ENCODE measurements at places on chromosomes 11 and 22.

GRCh38 chr22:33194529-33195077 is 136.4 kb upstream of the SYN3 start:
- DNase-seq, result no peak

DNA sequence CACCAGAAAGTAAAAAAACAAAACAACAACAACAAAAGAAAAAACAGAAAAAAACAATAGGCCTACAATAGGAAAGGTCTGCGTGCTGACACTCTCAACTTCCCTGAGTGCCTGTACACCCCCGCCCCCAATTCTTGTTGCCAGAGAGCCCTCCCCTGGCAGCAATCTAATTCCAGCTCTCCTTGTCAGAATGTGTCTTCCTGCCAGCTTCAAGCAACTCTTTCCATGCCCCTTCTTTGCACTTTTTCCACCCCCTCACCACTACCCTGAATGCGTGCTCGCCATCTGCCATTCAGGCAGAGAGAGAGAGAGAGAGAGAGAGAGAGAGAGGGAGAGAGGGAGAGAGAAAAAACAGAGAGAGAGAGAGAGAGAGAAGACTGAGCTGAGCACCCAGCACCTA is 245.0 kb downstream of the KIRREL3 start:
- no peak for DNase-seq

- DNase-seq, result no peak
Measured at GRCh38 chr11:118565051-118565450, 680 bp downstream of the IFT46 start.

GRCh38 chr11:129375751-129376657 is at the start of gene BARX2:
TSS of gene BARX2 (plus strand) at chr11:129375848. CDS start at chr11:129376036, 188 bp downstream.
- no peak for DNase-seq

- DNase-seq, result no peak
Measured at GRCh38 chr11:93517041-93517440, 26.1 kb downstream of the SMCO4 start.

DNA sequence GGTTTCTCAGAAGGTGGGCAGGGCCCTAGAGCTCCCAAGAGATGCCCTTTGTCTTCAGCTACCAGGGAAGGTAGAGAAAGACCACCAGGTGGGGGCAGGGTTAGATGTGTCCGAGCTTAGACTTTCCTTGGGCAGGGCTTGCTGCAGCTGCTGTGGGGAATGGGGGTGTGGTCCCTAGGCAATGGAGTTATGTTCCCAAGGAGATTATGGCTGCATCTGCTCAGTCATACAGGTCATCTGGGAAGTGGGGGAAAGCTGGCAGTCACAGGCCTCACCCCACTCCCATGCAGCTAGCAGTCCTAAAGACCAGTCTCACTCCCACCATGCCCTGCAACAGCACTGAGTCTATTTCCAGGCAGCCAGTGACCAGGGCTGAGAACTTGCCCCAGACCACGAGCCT is 29.5 kb downstream of the MMP27 start:
- no peak for DNase-seq

GRCh38 chr22:19957445-19957844 is 15.8 kb upstream of the TXNRD2 start:
- DNase-seq, result no peak

DNA sequence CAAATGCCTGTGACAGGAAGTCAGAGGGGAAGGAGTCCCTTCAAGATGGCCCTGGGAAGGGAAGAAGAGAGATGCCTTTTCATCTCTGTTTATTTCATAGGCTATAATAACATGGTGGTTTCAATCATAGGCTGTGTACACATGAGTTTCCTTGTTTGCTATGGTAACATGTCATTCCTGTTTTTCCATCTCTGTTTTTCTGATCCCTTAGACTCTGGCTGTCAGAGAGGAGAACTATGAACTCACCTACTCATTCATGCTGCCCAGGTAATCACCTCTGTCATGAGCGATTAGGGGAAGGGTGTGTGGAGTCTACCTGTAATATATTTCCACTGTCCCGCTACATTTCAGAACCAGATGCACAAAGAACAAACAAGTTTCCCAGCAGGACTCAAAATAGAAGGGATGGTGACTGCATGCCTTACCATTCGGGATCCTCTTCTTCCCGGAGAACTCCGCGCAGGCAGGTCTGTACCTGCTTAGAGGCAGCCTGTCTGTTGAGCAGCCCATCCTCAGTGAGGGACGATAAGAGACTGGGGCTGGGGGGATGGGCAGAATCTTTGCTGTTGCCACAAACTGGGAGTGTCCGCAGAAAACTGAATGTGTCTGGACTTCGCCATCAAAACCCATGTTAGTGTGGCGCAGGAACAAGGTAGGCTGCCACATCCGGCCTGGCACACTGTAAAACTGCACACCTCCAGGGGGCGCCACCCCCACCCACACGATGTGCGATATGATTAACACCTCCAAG is 7.1 kb upstream of the PEX26 start:
- DNase-seq, result no peak

DNA sequence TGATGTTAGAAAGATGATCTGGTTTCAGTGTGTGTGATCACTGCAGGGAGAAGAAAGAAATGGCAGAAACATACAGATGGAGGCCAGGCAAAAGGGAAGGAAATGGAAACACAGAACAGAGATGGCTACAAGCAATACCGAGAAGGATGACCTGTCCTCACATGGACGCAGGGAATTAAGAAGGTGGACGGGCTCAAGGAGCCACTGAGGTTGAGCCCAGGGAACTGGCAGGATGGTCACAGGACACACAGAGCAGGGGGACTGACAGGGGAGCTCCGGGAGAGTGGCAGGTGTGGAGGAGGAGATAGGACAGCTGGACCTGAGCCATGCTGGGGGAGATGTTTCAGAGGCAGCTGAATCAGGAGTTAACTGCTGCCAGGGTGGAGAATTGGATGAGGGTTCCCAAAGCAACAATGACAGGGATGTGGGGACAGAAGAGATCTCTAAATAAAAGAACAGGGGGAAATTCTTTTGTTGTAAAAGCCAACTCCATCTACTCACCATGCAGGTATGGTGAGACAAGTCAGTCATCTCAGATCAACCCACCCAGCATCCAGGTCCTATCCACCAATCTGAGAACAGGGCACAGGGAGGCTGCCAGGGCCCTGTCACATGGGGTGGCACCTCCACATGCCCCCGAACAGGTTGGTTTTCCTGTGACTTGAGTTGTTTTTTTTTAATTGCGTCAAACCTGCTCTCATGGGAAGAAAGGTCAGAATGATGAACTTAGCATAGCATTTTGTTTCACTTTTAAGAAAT is 26.3 kb downstream of the KLHL22 start:
- DNase-seq, result no peak

- no peak for DNase-seq
Measured at GRCh38 chr11:22599458-22599857, 26.2 kb downstream of the FANCF start.

- no peak for DNase-seq
Measured at GRCh38 chr11:19577976-19578619, 134.5 kb upstream of the NAV2 start.

GRCh38 chr11:9075556-9075955 is 15.8 kb downstream of the SCUBE2 start:
- DNase-seq, result no peak

DNA sequence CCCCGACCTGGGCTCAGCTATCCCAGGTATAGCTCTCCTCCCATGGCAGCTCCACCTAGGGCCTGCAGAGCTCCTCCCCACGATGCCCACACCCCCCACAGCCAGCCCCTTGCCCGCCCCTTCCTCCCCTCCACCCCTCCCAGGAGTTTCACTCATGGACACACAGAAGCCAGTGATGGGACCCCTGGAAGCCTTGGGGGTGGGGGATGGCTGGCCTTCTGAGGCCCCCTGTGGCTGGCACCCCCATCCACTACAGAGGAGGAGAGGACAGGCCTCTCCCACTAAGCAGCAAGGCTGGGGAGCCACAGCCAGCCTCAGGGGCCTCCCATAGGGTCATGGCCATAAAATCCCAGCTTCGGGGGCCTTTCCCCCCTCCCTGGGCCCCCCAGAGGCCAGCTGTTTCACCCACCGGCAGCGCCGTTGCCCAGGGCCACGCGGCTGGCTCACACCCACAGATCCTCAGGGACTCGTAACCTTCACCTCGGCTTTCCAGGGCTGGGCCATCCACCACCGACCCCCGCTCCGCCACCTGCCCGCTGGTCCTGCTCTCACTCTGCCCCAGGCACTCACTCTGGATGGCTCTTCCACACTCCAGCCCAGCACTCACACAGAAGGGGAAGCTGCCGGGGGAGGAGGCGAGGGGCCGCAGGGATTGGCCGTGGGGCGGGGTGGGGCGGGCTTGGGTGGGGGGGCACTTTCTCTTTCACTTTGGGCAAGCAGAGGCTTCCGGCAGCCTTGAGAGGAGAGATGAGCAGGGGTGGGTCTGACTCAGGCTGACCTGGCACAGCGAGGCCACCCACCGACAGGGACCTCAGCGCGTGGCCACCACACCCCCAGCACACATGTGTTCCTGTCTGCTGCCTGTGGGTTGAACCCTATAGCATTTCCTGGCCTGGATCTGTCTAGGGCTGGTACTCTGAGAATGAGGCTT is 2.2 kb downstream of the SLC25A22 start:
- DNase-seq, result no peak

- no peak for DNase-seq
Measured at GRCh38 chr22:35226958-35227647, 30.2 kb upstream of the HMGXB4 start.

- no peak for DNase-seq
Measured at GRCh38 chr11:84608837-84609196, 1018.3 kb downstream of the DLG2 start.

GRCh38 chr22:38849811-38850210 is 6.0 kb upstream of the NPTXR start:
- DNase-seq, result no peak

DNA sequence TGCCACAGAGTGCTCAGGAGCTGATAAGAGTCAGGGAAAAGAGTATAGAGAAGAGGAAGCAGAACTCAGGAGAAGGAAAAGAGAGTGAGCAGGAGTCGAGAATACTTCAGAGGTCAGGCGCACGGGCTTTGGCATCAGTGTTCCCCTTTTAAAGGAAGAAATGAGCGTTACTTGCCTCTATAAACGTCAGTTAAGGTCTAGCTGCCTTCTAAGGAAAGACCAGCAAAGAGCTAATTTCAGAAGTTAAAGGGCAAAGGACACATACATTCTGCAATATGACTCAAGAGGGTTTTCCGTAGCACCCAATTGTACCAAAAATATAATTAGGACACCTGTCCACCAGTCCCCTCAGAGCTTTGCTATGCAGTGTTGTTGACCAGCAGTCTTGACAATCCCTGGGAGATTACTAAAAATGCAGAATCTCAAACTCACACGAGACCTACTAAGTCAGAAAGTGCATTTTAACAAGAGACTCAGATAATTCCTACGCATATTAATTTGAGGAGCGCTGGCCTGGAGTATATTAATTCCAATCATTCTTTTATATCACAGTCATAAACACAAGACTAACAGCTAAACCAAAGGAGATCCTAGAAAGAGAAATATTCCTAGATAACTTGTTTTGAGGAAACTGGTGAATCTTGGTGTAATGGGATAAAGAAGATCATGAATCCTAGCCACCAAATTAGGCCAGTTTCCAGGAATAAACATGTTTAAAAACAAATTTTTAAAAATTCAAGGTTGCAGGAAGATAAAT is 249.0 kb downstream of the CADM1 start:
- DNase-seq, result no peak

DNA sequence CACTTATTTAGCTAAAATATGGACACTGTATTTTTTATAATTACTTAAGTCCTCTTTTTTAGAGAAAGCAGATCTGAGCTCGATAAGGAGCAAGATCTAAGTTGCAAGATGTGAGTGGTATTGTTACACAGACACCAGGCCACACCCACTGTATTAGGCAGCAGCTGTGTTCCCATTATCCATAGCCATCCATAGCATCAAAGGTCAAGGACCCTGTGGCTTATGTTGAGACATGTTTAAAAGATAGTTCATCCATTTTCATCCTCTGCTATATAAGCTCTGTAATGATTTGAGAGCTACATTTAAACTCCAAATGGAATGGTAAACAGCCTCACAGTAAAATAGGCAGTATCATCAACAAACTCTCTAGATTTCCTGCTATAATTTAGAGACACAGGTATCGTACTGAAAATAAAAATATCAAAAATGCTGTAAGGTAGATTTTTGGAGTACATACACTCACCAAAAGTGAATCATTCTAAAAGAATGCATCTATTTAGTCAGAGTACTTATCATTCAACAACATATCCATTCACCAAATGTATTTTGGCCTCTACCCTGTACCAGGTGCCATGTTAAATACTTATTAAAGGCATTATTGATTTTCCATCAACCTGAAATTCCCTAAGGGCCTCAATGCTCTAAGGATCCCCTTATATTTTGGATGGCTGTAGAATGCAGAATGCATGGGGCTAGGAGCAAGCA is 574.0 kb downstream of the LRRC4C start:
- DNase-seq, result no peak

DNA sequence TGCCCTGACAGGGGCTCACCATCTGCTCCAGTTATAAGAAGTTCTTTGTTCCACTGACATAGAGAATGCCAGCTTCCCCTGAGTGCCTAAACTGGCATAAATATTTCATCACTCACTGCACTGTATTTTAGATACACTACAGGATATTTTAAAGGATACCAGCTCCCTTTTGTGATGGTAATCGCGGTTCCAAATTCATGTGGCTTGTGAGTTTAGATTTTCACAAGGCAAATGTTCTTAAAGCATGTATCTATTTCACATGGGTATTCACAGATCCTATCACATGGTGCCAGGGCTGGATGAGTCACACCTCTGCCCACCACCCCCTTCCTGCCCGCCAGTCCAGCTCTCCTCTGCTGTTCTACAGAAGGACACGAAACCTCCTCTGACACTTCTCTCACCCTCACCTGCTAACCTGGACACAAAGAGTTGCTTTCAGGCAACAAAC is 105.5 kb downstream of the KCNC1 start:
- no peak for DNase-seq

DNA sequence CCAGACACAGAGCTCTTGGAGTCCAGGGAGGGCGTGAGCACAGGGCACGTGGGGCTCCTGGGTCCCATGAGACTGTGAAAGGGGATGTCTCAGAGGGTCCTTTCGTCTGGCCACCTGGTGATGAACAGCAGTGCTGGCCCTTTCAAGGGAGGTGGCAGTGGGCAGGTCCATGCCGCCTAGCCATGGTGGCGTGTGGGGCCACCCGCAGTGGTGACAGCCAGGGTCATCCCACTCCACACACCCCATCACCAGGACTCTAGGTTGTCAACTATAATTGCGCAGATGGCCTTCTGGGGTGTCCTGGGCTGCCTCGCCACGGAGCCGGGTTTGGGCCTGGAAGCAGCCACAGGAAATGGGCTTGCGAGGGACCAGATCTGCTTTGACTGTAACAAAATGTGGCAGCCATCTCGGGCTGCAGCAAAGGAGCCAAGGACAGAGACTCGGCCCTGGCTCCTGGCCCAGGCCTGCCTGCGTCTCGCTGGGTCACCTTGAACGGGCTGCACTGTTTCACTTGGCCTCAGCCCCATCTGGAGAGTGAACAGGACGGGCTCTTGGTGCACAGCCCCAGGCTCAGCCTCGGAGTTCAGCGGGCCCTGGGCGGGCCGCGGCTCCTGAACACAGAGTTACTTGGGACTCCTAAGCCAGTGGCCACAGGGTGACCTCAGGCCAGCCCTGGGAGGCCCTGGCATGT is 1350.5 kb downstream of the BRD1 start:
- DNase-seq, result no peak

- DNase-seq, result no peak
Measured at GRCh38 chr11:101915791-101916291, 481 bp downstream of the ANGPTL5 start.

Measured in NCI-H1417 treated with DMSO at 0.1 percent for 48 hours (cell line).